ENCODE measurements at places on chromosomes 13 and 19. TPM values are rescaled to one million over a fixed set of nuclear protein-coding genes. Genes with fewer than 3 reads are reported as not detected.

ZNF536 gene
- total RNA-seq = not detected

PRSS57 gene
- not detected for total RNA-seq

IL17D gene
- 0.35 TPM for total RNA-seq

FCER2 gene
- total RNA-seq = not detected

ZNF723 gene
- not detected for total RNA-seq

FAM216B gene
- not detected for total RNA-seq

CEBPA gene
- 2.9 TPM for total RNA-seq

CTU1 gene
- 12.5 TPM for total RNA-seq

ANGPTL8 gene
- not detected for total RNA-seq

ZNF850 gene
- total RNA-seq = 2.2 TPM

SELENOV gene
- 0.17 TPM for total RNA-seq

BAX gene
- total RNA-seq = 173 TPM

DNA sequence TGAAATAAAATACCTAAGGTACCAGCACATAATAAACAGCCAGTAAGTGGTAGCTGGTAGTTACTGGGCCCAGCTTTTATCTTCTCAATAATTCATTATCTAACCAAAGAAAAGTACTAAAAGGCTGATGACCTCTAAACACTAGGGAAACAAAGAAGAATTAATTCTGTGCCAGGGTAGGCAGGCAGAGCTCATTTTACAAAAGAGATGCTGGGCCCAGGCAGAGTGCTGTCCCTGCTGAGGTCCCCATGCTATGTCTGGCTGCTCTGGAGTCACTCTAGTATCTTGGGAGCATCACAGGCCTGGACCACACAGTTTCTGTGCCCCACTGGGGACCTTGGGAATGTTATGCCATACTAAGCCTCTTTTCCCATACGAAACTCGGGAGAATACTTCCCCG is 18.2 kb downstream of the ZNF507 start:
- DNase-seq = no peak

GRCh38 chr19:1230783-1231489 is 6.9 kb downstream of the CBARP start:
- DNase-seq = no peak

DNA sequence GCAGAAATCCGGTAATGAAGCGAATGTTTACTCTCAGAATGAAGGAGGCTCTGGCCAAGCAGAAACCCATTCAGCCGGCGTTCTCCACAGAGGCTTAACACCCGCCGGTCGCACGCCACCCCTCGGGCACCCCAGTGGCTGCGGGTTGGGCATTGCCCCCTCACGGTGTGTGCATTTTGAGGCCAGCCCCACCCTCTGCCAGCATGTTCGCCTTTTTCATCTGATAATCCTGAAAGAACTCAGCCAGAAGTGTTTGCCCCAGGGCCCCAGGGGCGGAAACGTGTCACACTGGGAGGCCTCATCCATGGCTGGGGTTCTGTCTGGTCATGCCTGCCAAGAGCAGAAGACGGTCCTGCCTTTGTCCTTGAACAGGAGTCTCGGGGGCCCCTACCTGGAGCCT is 34.2 kb downstream of the COMP start:
- no peak for DNase-seq

DNA sequence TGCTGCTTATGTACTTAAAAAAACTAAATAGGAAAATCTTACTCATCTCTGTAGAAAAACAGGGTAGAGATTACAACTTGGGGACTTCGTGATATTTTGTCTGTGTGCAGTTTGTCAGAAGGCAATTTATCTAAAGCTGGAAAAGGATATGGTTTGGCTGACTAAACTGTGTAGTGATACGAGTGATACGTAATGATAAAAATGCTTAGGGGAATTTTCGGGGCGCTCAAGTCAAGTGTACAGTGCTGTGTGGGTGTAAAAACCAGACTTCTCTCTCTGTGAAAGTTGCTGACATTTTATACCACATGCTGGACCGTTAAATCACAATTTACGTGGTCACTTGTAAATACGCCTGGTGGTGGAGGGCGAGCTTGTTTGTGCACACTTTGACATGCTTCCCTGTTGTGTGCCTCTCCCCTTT is 221.7 kb downstream of the KCNRG start:
- no peak for DNase-seq

- no peak for DNase-seq
These were observed 149.0 kb upstream of the ZNF536 start for GRCh38 chr19:30222992-30223865.

DNA sequence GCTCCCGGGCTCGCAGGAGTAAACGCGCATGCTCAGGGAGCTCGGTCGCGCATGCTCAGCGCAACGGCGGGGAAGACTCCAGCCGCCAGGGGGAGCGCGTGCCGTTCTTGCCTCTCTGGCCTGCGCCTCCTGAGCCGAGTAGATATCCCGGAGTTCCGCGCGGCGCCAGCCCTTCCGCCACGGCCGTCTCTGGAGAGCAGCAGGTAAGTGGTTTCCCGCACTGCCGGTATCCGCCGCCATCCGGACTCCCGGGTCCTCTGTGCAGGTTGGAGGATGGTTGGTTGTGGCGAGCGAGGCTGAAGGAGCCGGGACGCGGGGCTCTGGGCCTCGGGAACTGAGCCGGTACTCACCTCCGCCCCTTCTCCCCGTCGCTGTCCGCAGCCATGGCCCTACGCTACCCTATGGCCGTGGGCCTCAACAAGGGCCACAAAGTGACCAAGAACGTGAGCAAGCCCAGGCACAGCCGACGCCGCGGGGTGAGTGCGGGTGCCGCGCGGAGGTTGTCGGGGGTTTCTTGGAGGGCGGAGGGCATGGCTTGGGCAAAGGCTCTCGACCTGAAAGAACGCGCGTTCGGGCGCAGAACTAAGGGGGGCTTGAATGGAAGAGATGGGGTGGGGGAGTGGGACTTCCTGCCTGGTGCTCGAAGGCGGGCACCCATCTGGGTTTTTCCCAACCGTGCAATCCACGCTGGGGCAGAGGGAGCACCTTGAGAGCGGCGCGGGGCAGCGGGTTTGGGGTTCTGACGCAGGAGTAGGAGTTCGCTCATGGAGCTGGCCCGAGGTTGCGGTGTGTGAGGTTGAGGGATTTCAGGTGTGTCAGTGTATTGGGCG is at the start of gene RPL36:
Gene RPL36, plus strand, starts transcription at position 171 of the 830 bp plus-strand sequence. Its CDS starts 213 bp downstream, at position 384.
- peak; percentile 40 for DNase-seq

GRCh38 chr19:40995355-40995754 is 4.3 kb downstream of the CYP2B6 start:
- no peak for DNase-seq

GRCh38 chr13:100667894-100668293 is 6.7 kb downstream of the TMTC4 start:
- DNase-seq = no peak

DNA sequence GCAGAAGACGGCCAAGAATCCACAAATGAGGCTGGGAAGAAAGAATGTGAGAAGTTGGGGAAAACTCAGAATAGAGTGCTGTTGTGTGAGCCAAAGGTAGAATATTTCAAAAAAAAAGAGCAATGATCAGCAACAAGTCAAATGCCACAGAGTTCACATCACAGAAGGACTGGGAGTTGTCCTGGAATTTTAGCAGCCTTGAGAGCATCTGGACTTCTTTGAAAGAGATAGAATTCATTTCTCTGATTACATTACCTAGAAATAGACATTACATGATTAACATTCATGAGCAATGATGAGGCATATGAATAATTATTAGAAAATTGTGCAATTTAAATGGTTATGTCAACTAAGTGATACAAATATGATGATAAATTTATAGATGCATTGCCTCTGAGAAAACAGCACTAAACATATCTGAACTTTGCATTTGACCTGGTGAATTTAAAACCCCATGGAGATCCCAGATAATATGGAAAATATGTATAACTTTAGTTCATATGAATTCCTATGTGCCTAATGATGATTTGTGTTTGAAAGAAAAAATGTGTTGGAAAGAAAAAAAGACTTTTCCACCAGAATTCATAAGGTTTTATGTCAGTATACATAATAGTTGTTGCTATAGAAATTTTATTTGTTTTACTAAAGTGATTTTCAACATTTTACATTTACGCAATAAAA is 186.2 kb downstream of the POSTN start:
- DNase-seq = no peak

- no peak for DNase-seq
These were observed 557 bp downstream of the ZNF524 start for GRCh38 chr19:55600662-55601028.

DNA sequence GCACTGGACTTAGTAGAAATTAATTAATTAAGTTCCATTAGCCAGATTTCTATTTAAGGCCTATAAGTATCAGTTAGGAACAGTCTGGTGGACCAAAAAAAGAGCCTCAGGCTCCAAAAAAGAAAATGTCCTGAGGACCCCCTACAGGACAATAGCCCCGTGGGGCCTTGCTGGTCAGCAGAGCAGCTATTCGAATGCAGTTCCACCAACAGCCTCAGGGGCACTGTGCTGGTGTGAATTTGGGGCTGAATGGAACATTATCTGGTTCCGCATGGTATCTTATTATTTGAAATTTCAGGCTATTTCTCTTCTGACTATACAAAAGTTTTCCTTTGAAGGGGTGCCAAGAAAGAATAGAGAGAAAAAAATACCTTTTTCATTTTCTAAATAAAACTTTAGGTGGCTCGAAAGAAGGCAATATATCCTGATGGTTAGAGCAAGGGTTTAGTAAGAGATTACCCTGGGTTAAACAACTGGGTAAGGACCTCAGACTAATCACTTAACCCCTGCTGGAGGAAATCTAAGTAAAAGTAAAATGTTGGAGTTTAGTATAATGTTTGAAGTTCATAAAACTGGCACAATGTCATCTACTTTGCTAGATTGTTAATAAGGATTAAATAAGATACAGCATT is 147.2 kb downstream of the MIPEP start:
- DNase-seq = no peak

- DNase-seq = no peak
These were observed 425.2 kb downstream of the FOXO1 start for GRCh38 chr13:40241125-40241798.

DNA sequence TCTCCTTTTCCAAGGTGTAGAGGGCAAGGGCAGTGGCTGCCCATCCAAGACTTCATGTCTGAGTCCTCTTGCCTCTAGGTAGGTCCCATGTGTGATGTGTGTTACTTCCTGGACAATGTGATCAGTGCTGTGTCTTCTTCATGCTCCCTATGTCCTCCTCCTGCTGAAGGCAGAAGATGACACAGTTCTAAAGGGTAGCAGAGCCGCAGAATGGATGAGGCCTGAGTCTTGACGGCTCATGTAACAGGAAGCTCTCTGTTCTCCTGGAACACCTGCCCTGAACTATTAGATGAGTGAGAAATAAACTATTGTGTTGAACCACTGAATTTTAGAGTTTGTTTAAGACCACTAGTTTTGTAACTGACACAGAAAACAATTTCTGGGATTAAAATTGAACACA is 165.9 kb downstream of the NDFIP2 start:
- DNase-seq = no peak

DNA sequence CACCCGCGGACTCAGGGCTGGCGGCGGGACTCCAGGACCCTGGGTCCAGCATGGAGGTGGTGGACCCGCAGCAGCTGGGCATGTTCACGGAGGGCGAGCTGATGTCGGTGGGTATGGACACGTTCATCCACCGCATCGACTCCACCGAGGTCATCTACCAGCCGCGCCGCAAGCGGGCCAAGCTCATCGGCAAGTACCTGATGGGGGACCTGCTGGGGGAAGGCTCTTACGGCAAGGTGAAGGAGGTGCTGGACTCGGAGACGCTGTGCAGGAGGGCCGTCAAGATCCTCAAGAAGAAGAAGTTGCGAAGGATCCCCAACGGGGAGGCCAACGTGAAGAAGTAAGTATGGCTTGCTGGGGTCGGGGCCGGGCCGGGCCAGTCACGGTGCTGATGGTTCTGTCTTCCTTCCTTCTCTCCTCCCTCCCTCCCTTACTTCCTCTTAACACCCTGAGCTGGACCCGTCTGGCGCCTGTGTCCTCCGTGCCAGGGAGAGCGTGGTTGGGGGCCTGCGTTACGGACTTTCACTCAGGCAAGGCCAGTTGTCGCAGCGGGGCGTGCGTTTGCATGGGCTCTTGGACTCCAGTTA is 1.4 kb downstream of the STK11 start:
- DNase-seq = no peak

DNA sequence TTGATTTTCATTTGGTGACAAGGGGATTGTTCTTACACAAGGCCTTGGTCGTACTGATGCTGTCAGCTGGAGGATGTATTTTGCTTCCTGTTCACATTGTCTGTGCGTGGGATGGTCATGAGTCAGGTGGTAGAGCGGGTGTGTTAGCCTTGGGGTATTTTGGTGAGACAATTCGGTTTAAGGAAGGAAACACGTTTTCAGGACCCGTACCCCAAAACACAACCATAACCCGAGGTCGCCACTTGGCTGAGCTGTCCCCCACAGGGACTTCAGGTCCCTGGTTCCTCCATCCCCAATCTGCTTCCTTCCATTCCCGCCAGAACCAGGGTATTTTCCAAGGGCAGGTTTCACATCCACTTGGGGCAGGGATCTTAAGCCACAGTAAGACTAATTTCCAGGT is 15.0 kb downstream of the MYO9B start:
- DNase-seq = no peak

- no peak for DNase-seq
These were observed 8.3 kb downstream of the CACTIN start for GRCh38 chr19:3618144-3618810.

- DNase-seq = no peak
These were observed 247.7 kb downstream of the OLFM4 start for GRCh38 chr13:53276265-53276664.

DNA sequence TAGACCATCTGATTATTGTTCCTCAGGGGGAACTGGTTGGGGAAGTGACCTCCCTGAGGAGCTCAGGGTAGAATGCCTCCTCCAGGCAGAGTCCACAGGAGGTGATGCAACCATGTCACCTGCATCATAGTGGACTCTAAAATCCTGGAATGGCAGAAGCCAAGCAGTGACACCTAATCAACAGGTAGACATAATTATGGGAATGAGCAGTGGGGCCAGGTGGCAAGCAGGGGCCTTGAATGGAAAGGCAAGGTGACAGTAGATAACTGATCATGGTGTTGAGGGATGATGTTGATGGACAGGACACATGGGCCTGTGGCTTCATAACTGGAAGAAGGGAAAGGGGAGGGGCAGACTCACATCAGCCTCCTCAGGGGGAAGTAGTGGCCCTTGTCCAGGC is 27.3 kb upstream of the IRS2 start:
- DNase-seq = no peak

GRCh38 chr19:39409208-39410016 is 2.8 kb downstream of the ZFP36 start:
- DNase-seq = no peak

GRCh38 chr13:101190337-101190736 is 226.0 kb downstream of the NALCN start:
- no peak for DNase-seq

DNA sequence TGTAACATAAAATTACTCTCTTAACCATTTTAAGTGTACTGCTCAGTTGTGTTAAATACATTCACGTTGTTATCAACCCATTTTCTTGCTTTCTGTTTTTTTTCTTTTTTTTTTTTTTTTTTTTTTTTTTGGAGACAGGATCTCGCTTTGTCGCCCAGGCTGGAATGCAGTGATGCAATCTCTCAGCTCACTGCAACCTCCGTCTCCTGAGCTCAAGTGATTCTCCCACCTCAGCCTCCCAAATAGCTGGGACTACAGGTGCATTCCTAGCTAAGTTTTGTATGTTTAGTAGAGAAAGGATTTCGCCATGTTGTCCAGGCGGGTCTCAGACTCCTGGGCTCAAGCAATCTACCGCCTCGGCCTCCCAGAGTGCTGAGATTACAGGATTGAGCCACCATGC is 42.5 kb upstream of the C13orf42 start:
- DNase-seq = no peak

- no peak for DNase-seq
These were observed 94.8 kb downstream of the SOX1 start for GRCh38 chr13:112161521-112162301.

- DNase-seq = no peak
These were observed 5.1 kb downstream of the OR7A10 start for GRCh38 chr19:14843578-14843977.

All from epithelial cell of proximal tubule (primary cell).